ENCODE measurements at places on chromosomes 2 and 18. TPM values are rescaled to one million over a fixed set of nuclear protein-coding genes. Genes with fewer than 3 reads are reported as not detected.
A peak's percentile ranks its signal among the peaks of the same experiment; 100 is the strongest.

DNA sequence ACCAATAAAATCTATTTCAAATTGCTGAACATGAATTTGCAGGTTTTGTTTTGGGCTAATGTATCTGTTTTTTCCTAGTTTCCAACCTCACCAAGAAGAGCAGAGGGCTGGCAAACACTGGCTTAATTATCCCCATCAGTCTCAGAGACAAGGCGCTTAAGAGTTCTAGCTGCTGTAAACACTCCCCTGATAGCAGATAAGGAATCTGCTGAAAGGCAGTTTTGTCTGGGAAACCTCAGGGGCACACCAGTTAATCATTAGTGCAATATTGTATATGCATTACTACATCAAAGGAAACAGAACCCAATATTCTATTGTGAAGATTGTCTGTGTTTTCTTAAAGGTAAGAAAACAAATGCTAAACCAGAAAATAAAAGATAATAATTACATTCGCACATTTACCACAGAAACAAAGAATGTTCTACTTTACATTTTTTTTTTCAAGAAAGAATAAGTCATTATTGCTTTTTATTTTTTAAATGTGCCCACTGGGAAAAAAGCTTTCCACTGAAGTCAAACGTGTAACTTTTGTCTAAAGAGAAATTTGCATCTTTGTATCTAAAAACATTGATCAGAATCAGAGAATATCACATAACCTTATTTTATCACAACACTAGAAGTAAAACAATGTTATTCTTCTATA, 179.1 kb downstream of the ERBB4 start:
- DNase-seq: no peak

DNA sequence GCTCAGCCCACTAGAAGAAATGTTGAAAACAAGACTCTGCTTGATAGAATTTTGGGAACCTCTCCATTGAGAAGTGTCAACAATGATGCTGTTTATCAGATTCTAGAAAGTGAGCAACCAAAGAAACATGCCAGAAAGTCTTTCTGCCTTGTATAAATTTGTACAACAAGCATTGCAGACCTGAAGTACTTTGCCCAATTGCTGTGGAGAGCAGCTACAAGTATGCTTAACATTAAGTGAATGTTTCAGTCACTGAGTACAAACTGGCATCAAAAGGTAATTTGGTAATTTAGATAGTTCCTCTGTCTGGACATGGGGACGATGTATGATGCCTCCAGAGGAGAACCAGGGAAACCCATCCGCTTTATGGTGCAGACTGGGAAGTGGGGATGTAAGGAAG, 33.4 kb upstream of the SKA1 start:
- no peak for DNase-seq

The SLC9A4 gene
- total RNA-seq: not detected

The AKAIN1 gene
- not detected for total RNA-seq

DNA sequence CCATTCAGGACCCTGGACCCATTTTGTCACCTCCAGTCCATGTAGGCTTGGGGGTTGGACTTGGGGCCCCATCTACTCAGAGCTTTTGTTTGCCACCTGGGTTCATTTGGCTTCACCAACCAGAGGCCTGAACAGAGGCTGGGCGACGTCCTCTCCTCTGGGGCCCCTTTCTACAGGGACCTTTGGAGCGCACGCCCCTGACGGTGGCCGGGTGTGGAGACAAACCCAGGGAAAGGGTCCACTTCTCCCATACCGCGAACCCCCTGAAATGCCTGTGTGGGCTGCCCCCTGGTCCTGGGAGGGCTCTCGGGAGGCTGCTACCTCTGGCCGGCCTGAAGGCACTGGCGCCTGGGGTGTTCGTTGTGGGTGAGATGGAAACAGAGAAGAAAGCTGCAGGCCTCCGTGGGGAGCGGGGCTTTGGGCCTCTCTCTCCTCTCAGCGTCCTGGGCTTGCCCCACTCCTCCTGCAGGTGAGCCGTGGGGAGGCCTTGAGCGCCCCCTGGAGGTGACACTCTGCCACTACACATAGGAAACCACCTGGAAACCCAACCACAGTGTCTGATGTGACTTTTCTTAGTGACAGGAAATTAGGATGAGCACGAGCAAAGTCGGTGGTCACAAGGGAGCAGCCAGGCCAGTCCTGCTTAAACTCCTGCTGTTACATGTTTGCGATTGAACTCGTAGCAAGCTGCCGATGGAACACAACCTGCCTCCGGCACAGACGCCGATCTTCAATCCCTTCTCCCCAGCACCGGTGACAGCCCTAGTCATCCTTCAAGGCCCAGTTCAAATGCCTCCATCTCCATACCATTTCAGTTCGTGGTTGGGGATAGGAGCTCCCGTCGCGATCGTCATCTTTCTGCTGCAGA, 12.0 kb upstream of the NTSR2 start:
- DNase-seq: peak; percentile 53

GRCh38 chr2:180735799-180736198, 244.6 kb upstream of the UBE2E3 start:
- no peak for DNase-seq

DNA sequence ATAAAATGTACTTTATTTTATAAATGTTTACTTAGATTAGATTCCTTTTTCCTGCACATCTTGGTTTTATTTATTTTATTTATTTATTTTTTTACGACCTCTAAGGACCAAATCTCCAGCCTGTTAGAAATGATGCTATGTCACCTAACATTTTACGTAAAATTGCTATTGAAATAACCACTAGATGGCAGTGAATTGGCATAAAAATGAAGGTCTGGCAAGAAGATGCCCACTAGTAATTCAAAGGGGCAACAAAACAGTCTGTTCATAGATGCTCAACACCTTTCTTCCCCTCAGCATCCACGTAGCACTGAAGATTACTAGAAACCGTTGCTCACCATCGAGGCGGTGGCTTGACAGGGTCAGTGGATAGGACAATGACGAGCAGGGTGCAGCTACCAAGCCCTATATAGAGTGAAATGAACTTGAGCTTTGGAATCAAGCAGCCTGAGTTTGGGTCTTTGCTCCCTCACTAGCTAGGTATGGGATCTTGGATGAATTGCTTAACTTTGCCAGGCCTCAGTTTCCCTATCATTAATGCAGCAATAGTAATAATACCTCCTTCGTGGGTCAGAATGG, 128.7 kb upstream of the L3MBTL4 start:
- DNase-seq: no peak

- DNase-seq: no peak
Observed at GRCh38 chr2:151111599-151112278, 149.9 kb downstream of the RBM43 start.

GRCh38 chr2:191610756-191611155, 67.2 kb upstream of the NABP1 start:
- no peak for DNase-seq

The ACTG2 gene
- total RNA-seq: 1.7 TPM

- no peak for DNase-seq
Observed at GRCh38 chr18:32696376-32696775, 76.4 kb downstream of the KLHL14 start.

DNA sequence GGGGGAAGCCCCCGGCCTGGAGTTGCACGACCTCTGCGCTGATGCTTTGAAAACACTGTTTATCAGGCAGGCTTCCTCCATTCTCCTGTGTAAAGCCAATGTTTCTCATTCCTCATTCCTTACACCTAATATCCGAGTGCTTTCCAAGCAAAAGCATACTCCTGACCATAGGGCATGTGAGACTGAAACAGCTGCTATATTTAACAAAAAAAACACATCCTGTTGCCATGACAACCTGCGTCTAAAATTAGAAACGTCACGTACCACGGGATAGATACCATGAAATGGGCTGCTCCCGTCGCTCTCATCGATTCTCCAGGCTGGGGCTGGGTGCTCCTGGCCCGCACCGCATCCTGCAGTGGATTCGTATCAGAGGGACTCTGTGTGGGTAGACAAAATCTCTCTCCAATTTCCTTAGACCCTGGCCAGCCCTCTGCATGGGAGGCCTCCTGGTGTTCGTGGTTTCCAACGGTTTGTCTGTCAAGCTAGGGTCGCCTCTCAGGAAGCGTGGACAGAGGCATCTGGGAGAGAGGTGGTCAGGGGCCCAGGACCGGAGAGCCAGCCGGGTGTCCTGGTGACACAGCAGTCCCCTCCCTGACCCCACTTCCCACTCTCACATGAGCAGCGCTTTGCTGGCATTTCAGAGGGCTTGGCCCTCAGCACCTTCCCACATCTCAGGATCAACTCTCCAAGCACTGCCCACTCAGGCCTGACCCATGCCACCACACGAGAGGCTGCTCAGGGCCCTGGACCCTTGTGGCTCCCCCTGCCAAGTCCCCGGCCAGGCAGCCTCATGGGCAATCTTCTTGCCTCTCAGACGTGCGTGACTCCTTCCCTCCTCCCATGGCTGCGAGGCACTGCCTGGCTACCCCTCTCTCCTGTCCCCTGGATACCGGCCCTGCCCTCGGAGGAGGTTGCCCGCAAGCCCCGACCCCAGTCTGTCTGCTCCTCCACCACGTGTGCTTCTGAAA, 268.1 kb downstream of the NDUFA10 start:
- peak; percentile 17 for DNase-seq

GRCh38 chr18:69401226-69401971, 711 bp downstream of the DOK6 start:
- DNase-seq: peak; percentile 40

- DNase-seq: peak; percentile 66
Observed at GRCh38 chr2:100819370-100820272, at the start of gene NPAS2. Gene NPAS2 (plus strand): TSS chr2:100820139. CDS start chr2:100904755, 84,616 bp downstream.

The MYOM1 gene
- total RNA-seq: 608 TPM

- DNase-seq: no peak
Observed at GRCh38 chr2:221486106-221486505, 86.0 kb downstream of the EPHA4 start.

Data from Right ventricle myocardium superior (tissue), 1 donor.